ENCODE measurements at places on chromosomes 13 and 19. TPM values are rescaled to one million over a fixed set of nuclear protein-coding genes. Genes with fewer than 3 reads are reported as not detected.
A peak's percentile ranks its signal among the peaks of the same experiment; 100 is the strongest.

DNA sequence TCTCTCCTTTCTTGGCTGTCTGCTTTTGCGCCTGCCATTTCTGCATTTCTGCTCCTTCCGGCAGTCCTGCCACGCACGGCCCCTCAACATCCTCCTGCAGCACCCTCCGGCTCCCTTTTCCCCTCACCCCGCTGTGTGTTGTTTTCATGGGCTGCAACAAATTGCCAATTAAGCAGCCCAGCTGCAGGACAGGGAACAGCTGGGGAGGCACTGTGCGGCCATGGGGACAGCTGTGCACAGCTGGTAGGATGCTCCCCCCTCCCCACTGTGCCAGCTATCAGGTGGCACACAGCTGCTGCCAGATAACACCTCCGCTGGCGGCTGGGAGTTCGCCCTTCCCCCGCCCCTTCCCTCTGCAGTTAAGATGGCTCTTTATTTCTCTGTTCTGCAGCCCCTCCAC is 25.4 kb downstream of the LYL1 start:
- DNase-seq, result no peak

DNA sequence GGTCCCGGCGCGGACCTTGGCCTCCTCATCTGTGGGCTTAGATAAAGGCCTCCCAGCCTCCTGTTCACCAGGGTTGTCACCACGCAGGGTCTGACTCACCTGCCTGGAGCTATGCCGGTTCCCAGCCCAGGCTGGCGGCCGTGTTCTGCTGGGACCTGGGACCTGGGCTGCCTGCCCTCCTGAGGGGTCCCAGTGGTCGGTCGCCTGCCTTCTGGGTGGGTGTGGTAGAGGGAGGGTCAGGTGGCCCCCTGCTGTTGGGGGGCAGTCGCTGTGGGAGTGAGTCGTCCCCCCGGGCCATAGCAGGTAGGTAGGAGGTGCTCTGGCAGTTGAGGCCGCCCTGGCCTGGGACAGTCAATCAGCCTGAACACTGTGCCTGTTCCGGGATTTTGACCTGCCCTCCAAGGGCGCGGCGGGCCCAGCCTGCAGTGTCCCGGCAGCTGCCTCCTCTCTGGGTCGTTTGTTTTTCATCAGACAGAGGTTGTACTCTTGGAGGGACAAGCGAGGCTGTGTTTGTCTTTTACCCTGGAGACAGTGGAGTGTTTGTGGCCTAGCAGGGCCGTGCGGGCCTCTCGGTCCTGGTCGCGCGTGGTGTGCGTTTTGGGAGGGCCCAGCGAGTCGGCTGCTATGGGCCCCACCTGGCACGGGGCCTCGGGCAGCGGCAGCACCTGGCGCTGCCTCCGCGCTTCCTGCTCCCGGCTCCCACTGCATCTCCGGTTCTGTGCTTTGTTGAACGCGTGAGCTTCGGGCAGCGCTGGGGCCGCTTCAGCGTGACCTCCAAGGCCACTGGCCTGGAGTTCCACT is 2.6 kb downstream of the ADAT3 start:
- no peak for DNase-seq

- DNase-seq, result no peak
Observed at GRCh38 chr13:100604918-100605710, 16.5 kb upstream of the GGACT start.

DNA sequence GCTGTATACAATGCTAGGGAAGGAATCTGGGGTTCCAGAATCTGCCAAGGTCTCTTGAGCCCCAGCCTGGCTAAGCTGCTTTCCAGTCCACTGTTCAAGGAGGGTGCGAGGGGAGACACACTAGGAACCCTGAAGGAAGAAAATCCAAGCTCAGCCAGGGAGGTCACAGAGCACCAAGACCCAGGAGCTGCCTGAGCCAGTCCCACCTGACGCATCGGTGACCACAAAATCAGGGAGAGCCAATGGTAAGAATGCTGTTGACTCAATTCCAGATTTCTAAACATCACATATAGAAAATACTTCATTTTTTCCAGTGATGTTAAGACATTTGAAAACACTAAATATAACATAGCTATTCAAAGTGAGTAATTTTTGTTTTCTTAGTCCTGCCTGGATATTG is 50.1 kb downstream of the CEP89 start:
- DNase-seq, result no peak

The ZNF700 gene
- total RNA-seq, result 9.9 TPM

The ZNF296 gene
- total RNA-seq, result 14.8 TPM

The IRF2BP1 gene
- total RNA-seq, result 28.2 TPM

The AP1M1 gene
- 30.3 TPM for total RNA-seq

GRCh38 chr19:1235625-1236538 is 1.9 kb downstream of the CBARP start:
- no peak for DNase-seq

GRCh38 chr19:5790559-5791520 is at the start of gene DUS3L:
DUS3L (minus strand) TSS chr19:5791163; CDS start chr19:5791141, 22 bp downstream.
- DNase-seq, result peak; percentile 99

GRCh38 chr19:11324079-11324661 is 15.3 kb downstream of the RAB3D start:
- no peak for DNase-seq

GRCh38 chr13:99459099-99459850 is 42.0 kb upstream of the TM9SF2 start:
- DNase-seq, result no peak

- DNase-seq, result no peak
Observed at GRCh38 chr13:58883405-58883804, 1251.9 kb downstream of the PCDH17 start.

DNA sequence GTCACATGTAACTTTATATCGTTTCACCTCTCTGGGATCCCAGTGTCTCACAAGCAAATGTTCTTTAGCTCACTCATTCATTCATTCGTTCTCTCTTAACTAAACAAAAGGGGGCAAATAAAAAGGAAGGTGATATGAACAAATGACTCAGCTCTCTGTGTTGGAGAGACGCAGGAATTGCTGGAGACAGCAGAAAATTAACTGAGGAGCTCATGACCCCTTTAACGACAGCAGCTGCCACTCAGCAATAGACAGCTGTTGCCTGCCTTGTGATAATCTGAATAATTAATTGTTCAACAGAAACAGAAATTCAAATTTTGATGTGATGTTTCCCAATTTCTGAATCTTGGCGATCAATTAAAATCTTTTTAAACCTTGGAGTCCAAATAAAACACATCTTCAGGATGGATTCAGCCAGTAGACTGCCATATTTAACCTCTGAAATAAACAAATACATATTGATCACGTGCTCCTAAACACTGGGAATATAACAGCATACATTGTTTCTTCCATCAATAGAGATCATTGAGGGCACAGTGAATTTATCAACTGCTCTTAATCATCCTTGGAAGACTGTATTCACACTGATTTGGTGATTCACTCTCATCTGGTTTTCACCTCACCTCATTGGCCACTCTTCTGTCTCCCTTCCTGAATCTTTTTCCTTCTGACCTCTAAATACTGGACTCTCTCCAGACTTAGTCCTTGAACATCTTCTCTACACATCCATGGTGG is 63.3 kb downstream of the MBNL2 start:
- no peak for DNase-seq

GRCh38 chr19:38543807-38544568 is 73.8 kb downstream of the MAP4K1 start:
- peak; percentile 82 for DNase-seq

The ZNF285 gene
- total RNA-seq, result 3.9 TPM

DNA sequence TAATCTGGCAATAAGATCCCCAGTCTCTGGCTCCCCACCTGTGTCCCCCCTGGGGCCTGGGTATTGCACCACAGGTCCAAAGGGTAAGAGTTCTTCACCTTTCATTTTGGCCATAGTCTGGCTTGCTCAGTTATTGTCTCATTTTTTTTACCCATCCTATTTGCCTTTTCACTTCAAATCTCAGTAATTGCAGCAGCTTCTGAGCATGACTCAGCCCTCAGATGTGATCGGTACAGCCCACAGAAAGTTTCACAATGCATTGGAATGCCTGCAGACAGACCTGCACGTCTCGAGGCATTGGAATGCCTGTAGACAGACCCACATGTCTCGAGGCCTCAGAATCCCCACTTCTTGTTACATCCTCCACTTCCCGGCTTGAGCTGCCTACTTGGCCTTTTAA is 173.6 kb downstream of the NUFIP1 start:
- DNase-seq, result peak; percentile 46

GRCh38 chr13:98495627-98496478 is 81.1 kb downstream of the STK24 start:
- DNase-seq, result no peak

The IRGC gene
- total RNA-seq, result not detected

- DNase-seq, result no peak
Observed at GRCh38 chr13:111977179-111977506, 89.8 kb upstream of the SOX1 start.

The LIM2 gene
- total RNA-seq, result not detected

GRCh38 chr19:54457773-54458647 is 5.6 kb downstream of the LENG9 start:
- no peak for DNase-seq

GRCh38 chr13:20521364-20522115 is 4.1 kb downstream of the CRYL1 start:
- DNase-seq, result no peak

- DNase-seq, result no peak
Observed at GRCh38 chr13:74162782-74163181, 28.6 kb upstream of the KLF12 start.

GRCh38 chr13:100946588-100946987 is 272.0 kb upstream of the TMTC4 start:
- no peak for DNase-seq

DNA sequence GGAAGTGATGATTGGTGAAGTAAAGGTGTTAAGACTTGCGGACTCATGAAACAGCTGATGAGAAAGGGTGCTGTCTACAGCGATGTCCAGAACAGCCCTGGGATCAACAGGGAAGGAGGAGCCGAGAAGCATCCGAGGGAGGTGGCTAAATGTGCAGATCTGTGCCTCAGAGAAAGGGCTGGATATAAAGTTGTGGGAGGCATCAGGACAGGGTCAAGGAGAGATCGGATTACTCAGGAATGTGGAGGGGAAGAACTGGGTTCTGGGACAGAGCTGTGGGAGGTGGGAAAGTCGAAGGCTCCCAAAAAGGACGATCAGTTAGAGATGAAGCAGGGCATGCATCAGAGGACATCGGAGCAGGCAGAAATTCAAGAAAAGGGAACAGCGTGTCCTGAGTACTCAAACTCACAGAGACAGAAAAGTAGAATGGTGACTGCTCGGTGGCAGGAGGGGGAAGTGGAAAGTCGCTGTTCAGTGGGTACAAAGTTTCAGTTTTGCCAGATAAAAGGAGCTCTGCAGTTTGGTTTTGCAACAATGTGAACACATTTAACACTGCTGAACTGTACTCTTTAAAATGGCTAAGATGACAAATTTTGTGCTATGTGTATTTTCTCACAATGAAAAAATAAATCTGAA is 1.9 kb downstream of the SIGLEC14 start:
- no peak for DNase-seq

- peak; percentile 84 for DNase-seq
Observed at GRCh38 chr19:19531951-19532805, 3.5 kb downstream of the YJEFN3 start.

DNA sequence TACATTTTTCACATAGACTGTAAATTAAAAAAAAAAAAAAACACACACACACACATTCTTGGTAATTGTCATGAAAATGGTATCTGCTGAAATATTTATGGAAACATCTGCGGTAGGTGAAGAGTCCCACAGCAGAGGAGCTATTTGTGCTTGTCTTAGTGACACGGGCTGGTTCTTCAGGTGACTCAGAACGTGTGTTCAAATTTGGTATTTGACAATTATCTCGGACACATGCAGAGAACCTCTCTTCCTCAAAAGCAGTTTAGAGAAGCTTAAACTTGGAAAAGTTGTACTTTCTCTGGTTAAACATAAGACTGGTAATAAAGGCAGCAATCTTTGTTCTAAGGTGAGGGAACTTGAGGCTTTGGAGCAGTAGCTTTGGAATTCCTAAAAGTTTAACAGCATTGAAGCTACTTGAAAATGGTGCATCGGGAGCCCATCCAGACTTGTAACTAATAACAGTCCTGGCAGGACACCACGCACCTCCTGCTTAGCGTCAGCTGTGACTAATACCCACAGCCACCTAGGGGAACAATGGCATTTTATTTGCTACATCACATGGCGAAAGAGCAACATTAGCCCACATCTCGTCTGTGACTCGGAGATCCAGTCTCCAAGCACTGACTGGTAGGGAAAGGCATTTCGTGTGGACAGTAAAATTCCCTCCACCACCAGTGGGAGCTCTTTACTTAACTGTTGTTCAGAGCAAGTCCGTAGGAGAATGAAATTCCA is 1505.1 kb upstream of the SLC10A2 start:
- DNase-seq, result peak; percentile 75

- no peak for DNase-seq
Observed at GRCh38 chr13:103516015-103516795, 450.0 kb upstream of the SLC10A2 start.

The SPRY2 gene
- 55.4 TPM for total RNA-seq

DNA sequence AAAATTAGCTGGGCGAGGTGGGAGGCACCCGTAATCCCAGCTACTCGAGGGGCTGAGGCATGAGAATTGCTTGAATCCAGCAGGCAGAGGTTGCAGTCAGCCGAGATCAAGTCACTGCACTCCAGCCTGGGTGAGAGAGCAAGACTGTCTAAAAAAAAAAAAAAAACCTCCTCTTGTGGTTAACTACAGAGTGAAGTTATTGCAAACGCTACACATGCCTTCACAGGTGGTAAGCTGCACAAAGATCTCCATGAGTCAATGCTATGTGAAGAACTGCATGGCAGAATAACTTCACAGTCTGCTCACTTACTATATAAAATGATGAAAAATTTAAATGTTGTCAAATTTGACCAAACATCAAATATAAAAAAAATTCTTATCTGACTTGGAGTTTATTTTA is 436.8 kb downstream of the FGF14 start:
- DNase-seq, result no peak

- DNase-seq, result peak; percentile 21
Observed at GRCh38 chr19:2528675-2529101, 52.8 kb downstream of the GADD45B start.

All from H9 (cell line).